ENCODE measurements at places on chromosomes 3 and 15. TPM values are rescaled to one million over a fixed set of nuclear protein-coding genes. Genes with fewer than 3 reads are reported as not detected.

MESP2 gene
- 0.21 TPM for polyA plus RNA-seq

DNA sequence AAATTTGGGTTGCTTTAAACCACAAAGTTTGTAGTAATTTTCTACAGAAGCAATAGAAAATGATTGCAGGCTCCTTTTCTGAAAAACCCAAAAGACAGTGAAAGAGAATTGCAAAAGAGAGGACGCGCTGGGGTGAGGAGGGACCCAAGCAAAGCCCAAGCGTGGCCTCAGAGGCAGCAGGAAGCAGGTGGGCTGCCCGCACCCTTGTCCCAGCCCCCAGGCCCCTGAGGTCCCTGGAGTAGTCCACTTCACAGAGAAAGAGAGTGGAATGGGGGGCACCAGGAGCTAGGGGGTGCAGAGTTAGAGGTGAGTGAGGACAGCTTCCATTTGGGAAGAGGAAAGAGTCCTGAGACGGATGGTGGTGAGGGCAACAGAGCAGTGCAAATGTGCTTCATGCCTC is 11.6 kb downstream of the DNAJB8 start:
- no peak for DNase-seq

BSN gene
- polyA plus RNA-seq, result 0.08 TPM

RHOV gene
- polyA plus RNA-seq, result 0.49 TPM

PHLDB2 gene
- 23.3 TPM for polyA plus RNA-seq

DNA sequence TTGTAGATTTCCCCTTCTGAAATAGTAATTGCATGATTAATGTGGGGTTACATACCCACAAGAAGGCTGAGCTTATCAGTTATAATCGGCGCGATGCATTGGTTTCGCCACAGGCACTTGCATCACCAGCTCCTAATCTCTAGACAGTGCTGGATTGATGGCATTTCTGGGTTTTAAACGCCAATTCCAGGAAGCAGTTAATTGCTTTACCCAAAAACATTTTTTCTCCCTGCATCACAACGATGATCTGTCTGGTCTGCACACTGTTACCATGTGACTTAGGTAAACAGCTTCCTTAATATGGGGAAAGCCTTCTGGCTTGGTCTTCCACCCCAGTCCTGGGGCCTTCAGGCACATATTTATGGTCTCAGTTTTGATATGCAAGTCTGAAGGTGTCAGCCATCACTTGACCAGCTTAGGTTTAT is 70.0 kb upstream of the HEG1 start:
- DNase-seq, result peak; percentile 63

ZNF80 gene
- polyA plus RNA-seq, result not detected

MCTP2 gene
- 0.26 TPM for polyA plus RNA-seq

All from SK-N-SH (cell line).